ENCODE measurements at places on chromosomes 2 and 18.

DNA sequence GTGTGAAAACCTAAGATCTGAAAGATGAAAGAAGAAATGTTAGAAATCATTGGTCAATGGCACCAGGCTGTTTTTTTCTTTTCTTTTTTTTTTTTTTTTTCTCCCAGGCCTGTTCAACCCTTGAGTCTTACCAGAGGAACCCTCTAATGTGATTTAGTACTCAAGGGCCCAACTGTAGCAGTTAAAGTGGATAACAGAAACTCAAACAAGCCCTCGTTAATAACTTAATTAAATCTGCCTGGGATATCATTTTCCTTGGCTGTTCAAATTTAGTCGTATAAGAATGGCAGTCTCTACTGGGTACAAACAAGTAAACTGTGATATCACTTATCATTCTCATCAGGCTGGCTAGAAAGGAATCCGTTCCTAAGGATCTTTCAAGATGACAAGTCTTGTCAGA lies 16.5 kb downstream of the ARL4C start:
- DNase-seq, result no peak

DNA sequence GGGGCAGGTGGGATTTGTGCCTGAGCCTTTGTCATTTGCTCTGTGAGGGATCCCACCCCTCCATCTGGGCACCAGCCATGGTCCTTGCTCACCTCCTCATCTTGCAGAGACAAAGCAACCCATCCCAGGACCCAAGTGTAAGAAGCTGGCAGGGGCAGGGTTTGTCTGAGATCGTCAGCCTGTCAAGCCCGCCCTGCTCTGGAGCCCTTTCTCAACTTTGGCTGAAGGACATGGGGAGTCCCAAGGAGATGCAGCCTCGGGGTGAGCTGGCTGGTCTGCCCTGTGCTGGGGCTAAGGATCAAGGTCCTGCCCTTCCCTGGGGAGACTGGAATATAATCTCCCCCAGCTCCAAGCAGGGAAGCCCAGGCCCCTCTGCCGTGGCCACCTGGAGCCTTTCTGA lies 86.0 kb downstream of the CAPN13 start:
- DNase-seq, result no peak

DNA sequence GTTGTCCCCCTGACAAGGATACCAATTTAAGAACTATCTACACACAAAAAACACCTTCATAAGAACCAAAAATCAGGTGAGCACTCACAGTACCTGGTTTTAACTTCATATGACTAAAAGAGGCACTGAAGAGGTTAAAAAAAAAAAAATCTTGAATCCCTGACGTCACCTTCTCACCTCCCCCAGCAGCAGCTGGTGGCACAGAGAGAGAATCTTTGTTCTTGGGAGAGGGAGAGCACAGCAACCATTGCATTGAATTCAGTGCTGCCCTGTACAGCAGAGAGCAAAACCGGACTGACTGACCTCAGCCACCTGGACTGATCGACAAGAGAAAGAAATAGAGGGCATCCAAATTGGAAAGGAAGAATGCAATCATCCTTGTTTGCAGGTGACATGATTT lies 566.0 kb downstream of the TMX3 start:
- no peak for DNase-seq

DNA sequence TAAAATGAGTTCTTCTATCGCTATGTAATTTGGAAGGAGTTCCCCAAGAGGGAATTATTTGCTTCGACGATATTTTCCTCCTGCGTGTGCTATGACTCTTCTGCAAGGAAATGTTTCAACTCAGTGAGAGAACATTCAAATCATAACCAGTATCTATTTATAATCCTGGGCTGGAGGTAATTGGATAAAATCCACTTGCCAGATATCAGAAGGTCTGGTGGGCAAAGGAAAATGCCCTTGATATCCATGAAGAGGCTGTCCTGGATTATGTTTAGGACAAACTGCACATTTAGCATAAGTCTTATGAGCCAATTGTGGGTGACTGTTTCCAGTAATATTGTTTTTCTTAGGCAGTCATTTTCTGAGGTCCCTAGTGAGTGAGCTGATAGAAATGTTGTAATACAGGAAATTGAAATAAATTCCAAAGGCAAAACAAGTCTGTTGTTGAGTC lies 17.7 kb downstream of the RPIA start:
- DNase-seq, result no peak

GRCh38 chr2:45678791-45679348 lies 27.4 kb downstream of the PRKCE start:
- DNase-seq, result no peak

DNA sequence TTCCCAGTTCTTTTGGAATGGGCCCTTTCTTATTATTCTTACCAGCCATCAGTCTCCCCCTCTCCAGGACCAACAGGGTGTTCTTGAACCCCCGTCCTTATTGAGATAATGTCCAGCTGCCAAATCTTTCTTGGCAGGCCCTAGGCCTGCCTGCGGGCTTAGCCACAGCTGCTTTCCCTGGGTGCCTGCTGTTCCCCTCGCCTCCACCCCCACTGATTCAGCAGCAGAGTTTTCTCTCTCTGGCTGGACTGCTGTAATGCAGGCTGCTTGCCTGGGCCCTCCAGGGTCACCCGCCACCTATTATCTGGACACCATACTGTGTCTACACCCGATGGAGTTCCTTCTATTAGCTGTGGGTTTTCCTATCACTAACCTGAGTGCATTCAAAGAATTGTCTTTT lies 395.4 kb upstream of the ATP5MC3 start:
- DNase-seq, result no peak

- DNase-seq, result no peak
Measured at GRCh38 chr2:45435316-45435715, 175.8 kb downstream of the SRBD1 start.

GRCh38 chr2:1993711-1994682 lies 249.7 kb upstream of the PXDN start:
- DNase-seq, result no peak

GRCh38 chr2:142872882-142873724 lies 4.4 kb upstream of the KYNU start:
- no peak for DNase-seq

- no peak for DNase-seq
Measured at GRCh38 chr2:133421516-133422324, 146.5 kb downstream of the NCKAP5 start.

- DNase-seq, result no peak
Measured at GRCh38 chr2:146119586-146119985, 1599.7 kb upstream of the ZEB2 start.

- DNase-seq, result no peak
Measured at GRCh38 chr2:39408351-39409136, 28.5 kb downstream of the MAP4K3 start.

DNA sequence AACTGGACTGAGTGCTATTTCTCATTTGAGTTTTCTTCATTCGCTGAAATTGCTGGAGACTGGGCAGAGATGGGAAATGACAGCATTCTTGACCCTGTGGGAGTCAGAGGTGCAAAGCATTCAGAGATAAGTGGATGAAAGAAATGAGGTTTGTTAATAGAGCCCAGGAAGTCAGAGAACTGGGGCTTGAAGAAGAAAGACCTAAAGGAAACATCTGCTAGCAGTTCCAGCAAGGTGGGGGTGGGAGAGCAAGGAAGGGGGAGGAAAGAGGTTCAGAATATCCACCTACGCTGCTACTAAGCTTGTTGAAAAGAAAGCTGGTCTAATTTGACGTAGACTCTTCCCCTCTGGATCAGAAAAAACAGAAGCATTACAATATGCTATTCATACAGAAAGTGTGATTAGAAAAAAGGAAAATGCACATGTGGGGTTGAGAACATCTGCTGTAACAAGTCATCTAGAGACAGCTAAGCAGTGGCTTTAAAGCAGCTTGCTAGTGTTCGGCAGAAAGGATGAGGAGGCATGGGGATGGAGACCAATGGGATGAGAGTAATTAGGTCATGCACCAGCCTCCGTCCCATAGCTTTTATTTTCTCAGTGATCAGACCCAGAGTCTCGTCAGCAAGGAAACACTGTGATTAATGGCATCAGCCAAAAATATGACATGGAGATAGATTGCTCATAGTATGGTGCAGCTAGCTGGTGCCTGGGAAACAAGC lies 29.7 kb downstream of the NAB1 start:
- DNase-seq, result peak; percentile 35

GRCh38 chr2:129876541-129876940 lies 102.9 kb upstream of the RAB6C start:
- no peak for DNase-seq

GRCh38 chr18:79246309-79247108 lies 149.2 kb upstream of the NFATC1 start:
- DNase-seq, result peak; percentile 80

- DNase-seq, result peak; percentile 72
Measured at GRCh38 chr18:61893309-61893970, 633 bp upstream of the RNF152 start.

- no peak for DNase-seq
Measured at GRCh38 chr2:190215620-190216019, 104.0 kb downstream of the HIBCH start.

DNA sequence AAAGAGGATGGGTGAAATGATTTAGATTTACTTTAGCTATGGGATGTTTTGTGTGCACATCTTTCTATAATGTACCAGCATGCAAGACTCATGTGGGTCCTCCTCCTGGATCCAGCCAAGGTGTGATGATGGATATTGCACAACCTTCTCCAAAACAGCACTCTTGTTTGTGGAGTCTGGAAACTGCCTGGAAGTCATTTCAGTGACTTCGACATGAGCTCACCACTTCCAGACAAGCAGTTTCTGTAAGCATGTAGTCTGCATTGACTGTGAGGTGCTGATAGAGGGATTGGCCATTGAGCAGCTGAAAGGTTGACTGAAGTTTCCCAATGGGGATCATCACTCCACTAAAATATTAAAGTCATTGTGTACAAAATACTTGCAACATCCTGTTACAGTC lies 154.0 kb downstream of the TRIB2 start:
- DNase-seq, result no peak

DNA sequence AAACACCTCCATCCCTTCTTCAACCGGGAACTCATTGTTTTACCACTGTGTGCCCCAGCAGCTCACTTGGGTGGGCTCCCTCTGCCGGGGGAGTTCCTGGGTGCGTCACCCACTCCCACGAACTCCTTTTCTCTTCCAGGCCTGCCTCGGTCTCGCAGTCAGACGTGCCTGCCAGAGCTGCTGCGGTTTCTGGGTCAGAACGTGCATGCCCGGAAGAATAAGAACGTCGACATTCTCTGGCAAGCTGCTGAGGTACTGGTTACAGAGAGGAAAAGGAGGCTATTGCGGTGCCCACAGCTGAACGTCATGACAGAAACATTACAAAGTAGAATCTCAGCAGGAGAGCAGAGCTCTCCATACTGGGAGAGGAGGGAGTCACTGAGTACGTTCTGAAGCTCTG lies 35.6 kb downstream of the COA5 start:
- no peak for DNase-seq

DNA sequence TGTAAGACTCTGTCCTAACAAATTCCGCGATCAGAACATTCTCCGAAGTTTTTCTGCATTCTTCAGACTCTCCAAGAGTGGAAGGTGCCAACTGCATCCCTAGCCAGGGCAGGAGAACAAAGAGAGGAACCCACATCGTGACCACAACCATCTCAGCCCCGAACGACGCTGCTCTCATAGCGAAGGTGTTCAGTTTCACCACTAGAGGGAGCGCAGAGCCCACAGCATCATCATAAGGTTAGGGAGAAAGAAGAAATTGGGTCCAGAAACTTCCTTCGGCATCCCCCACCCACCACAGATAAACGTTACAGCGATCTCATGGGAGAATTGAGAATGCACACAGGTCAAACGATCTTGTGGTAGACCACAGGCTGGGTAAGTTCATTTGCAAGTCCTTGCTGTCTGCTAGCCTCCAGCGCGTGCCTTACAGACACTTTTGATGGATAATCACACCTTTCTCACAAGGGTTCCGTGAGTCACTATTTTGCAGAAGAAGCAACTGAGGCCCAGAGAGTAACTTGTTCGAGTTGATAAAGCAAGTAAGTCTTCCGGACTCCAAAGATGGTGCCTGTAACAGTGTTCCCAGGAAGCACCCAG lies 53.7 kb upstream of the ARL4C start:
- DNase-seq, result peak; percentile 77

DNA sequence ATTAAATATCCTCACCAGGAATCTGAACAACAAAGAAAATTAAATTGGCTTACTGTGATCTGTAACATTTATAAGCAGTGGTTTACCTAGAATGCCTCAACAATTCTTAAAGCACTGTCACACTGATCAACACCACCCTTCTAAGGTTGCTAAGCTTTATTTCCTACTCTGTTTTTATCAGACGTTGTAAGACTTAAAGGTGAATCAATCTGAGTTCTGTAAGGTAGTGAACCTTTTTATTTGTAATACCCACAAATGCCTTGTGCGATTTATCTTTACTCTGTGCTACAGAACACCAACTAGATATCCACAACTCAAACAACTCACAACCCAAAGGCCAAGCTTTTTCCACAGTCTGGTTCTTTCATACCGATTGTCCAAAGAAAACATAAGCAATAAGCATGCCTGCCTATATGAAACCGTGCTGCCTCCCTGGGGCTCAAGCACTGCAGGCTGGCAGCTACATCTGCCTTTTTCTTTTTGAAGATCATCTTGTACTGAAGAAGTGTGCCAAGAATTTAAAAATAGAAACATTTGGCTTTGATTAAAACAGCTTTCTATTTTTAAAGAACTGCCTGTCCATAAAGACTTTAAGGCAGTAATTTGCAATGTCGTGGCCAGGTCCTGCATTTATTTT lies 490.7 kb downstream of the NUP35 start:
- DNase-seq, result no peak

DNA sequence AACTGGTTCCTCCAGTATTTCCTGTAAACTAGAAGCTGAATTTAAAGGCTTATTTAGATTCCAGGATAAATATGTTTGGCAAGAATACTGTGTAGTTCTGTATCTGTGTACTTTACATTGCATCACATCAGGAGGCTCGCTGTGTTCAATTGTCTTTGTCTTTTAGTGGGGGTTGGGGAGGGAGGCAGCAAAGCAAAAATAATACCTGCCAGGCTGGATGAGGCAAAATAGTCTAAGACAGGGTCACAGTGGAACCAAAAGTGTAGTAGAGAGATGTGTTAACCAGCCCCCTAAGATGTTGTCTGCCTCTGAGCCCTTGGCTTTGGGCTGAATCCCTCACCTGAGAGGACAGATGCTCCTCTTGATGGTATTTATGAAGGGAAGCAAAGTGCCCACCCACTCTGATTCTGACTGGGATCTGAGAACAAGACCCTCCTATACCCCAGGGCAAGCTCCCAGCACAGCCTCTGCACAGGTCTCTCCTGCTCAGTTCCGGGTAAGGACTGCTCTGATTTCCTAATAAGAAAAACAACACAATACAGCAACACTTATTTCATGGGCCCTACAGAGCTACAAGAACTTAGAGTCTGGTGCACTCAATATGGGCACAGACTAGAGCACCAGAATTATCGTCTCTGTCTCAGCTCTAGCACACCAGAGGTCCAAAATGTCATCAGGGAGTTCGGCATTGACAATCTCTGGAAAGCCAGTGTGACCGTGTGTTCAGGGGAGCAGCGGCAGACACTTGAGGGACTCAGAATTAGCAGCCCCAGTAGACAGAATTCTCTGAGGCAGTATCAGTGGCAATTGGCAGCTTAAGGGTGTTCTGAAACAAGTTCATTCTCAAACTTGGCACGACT lies 7.2 kb upstream of the AFTPH start:
- DNase-seq, result no peak

GRCh38 chr2:226330206-226330605 lies 469.4 kb downstream of the IRS1 start:
- DNase-seq, result no peak

GRCh38 chr2:150030436-150031190 lies 443.0 kb upstream of the MMADHC start:
- no peak for DNase-seq

GRCh38 chr2:51111532-51111931 lies 79.6 kb upstream of the NRXN1 start:
- DNase-seq, result no peak
